ENCODE measurements at places on chromosomes 6 and 20.

- no peak for DNase-seq
These were observed 153.6 kb downstream of the FOXA2 start for GRCh38 chr20:22430746-22431168.

- no peak for DNase-seq
These were observed 38.8 kb downstream of the ISM1 start for GRCh38 chr20:13259921-13260320.

GRCh38 chr6:169157197-169158148 lies 96.2 kb downstream of the THBS2 start:
- DNase-seq = no peak

DNA sequence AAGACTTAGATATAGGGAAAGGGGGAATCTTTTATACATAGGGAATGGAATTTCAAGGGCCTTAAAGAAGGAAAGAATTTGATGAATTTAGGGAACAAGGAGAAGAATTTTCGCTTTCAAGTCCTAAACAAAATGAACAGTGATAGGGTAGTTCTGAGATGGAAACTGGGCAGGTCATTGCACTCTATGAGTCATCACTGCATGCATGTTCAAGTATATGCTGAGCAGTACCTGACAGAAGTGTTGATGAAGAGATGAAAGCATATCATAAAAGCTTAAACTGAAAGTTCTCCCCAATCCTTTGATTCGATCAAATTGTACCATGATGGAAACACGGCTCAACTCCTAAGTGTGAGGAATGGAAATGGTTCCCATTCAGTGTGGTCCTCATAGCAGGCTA lies 271.0 kb downstream of the TSHZ2 start:
- no peak for DNase-seq

GRCh38 chr20:63223121-63223825 lies 7.3 kb upstream of the YTHDF1 start:
- DNase-seq = peak; percentile 71

DNA sequence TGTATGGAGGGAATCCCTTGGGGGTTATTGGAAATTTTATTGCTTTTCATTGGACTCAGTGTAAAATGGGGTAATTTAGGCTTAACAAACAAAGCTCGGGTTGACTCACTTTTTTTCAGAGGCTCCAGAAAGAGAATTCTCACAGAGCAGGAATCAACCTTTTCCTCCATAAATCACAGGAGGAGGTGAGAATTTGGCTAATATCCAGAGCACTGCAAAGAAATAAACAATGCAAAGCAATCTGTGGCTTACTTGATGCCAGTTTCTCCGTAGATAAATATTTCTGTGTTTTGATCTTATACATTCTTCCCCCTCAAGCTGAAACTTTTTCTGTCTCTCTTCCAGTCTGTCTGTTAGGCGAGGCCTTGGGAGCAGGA lies 176.6 kb downstream of the TSHZ2 start:
- no peak for DNase-seq

GRCh38 chr6:134657751-134658527 lies 292.0 kb downstream of the ALDH8A1 start:
- no peak for DNase-seq
